ENCODE measurements at places on chromosomes 7 and 10. TPM values are rescaled to one million over a fixed set of nuclear protein-coding genes. Genes with fewer than 3 reads are reported as not detected.

DNA sequence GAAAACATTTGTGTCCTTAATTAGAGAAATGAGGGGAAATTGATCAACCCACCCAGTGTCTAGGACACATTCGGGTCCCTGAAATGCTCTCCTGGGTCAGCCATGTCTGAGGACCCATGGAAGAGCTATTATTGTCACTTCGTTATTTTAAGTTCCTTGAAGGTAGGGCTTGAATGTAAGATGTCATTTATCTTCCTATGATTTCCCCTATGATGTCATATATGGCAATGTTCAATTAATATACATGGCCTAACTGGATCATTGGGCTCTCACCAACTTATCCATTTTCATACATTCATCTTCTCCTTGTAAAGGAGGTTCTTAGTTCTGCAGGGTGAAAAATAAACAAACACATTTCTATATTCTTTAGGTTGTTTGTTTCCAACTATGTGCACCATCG lies 113.0 kb upstream of the FAM171A1 start:
- DNase-seq: no peak

- DNase-seq: peak; percentile 42
Measured at GRCh38 chr7:107661081-107661864, 645 bp downstream of the SLC26A4 start.

DNA sequence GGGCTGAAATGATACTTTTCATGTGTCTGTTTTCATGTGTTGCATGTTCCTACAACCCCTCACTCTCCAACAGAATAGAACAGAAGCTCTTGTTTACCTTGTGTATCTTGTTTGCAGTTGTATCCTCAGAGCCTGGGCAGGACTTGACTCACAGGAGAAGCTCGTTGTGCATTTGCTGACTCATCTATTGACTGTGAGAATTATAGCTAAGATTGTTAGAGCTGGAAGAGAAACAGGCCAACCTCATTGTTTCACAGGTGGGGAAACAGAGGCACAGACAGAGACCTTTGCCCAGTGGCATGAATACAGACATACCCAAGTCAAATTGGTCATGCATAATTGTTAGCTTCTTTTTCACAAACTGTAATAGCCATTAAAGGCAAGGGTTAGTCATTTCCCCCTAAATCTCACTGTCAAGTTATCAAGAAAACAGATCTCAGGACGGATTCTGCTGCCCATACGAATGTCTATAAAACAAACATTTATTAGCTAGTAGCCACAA lies 4.6 kb upstream of the TSPAN15 start:
- no peak for DNase-seq

GRCh38 chr10:128035557-128035973 lies 90.7 kb downstream of the MKI67 start:
- DNase-seq: no peak

- DNase-seq: no peak
Measured at GRCh38 chr7:135330088-135330487, 96.5 kb downstream of the STRA8 start.

DNA sequence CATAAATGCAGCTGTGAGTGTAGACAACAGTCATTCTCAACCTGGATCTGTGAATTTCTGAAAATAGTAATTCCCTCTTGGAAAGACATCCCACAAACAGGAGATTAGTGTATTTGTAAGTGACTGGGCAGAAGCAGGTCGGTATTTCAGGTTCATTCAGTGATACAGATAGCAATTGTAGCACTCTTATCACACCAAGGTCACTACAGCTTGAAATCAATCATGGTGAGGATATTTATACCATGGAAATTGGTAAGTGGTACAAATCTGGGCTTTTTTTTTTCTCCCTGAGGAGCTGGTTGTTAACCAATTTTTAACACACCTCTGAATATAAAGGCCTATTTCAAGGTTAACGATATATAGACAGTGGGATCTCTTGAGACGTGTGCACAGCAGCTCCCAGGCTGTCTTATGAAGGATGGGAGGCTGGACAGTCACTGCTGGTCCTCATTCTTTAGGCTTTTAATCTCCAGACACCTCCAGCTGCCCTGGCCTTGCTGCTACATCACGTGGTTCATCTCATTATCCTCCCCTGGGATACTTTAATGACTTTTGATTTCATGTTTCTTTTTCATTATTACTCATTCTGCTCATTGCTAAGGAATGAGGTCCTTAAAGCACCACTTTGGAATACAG lies 87.1 kb downstream of the ITGA8 start:
- no peak for DNase-seq

- no peak for DNase-seq
Measured at GRCh38 chr7:42932811-42933591, 825 bp downstream of the MRPL32 start.

- DNase-seq: no peak
Measured at GRCh38 chr7:10655031-10655430, 318.6 kb upstream of the PHF14 start.

Gene TUBB8
- polyA plus RNA-seq: 1.3 TPM
